Small intestine (tissue), 16 donors: ENCODE measurements at places on chromosomes 12 and 14. TPM values are rescaled to one million over a fixed set of nuclear protein-coding genes. Genes with fewer than 3 reads are reported as not detected.

VEZT gene
- polyA plus RNA-seq, result 24.6 TPM

- no peak for DNase-seq
Observed at GRCh38 chr12:63935361-63935760, 90.9 kb downstream of the SRGAP1 start.

- no peak for DNase-seq
Observed at GRCh38 chr12:1540690-1541089, 53.7 kb downstream of the FBXL14 start.

GRCh38 chr12:50637870-50638481 lies 125.9 kb upstream of the ATF1 start:
- peak; percentile 54 for DNase-seq

MGST1 gene
- 95.8 TPM for polyA plus RNA-seq

TRIAP1 gene
- 29.5 TPM for polyA plus RNA-seq

GRCh38 chr14:69700575-69700974 lies 66.4 kb upstream of the SRSF5 start:
- DNase-seq, result no peak

GRCh38 chr12:20520532-20520931 lies 152.2 kb downstream of the PDE3A start:
- DNase-seq, result no peak

DNA sequence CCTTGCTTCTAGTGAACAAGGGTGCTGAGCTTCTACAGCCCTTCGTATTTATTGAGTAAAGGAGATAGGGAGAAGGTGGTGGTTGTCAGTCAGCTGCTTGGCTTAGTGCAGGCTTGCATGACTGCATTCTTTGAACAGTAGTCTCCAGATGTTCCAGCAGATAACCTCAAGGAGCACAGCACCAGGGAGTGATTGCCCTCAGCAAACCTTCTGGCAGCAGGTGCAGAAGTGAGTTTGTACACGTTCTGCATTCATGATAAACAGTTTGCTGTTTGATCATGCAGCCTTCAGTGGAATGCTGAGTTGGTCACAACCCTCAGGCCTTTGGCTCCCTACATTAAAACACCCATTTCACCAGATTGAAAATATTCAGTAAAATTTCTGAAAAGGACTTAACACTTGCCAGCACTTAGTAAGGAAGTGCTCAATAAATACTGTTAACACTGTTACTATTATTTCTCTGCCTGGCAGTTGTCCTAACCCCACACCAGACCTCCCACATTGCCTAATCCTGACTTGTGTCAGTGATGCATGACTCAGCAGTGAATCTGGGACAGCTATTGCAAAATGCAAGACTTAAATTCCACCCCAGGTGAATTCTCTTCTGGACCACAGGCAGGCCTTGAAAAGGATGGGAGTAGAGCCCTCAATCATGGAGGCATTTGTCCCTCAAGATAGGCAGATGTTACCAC lies 18.9 kb upstream of the CARMIL3 start:
- no peak for DNase-seq

CLEC4C gene
- polyA plus RNA-seq, result 0.07 TPM

KIF21A gene
- 21.5 TPM for polyA plus RNA-seq
